NAMALWA (cell line): ENCODE measurements at places on chromosomes 7 and 10.
A peak's percentile ranks its signal among the peaks of the same experiment; 100 is the strongest.

GRCh38 chr7:117158941-117159697 is 163.7 kb downstream of the WNT2 start:
- no peak for DNase-seq

DNA sequence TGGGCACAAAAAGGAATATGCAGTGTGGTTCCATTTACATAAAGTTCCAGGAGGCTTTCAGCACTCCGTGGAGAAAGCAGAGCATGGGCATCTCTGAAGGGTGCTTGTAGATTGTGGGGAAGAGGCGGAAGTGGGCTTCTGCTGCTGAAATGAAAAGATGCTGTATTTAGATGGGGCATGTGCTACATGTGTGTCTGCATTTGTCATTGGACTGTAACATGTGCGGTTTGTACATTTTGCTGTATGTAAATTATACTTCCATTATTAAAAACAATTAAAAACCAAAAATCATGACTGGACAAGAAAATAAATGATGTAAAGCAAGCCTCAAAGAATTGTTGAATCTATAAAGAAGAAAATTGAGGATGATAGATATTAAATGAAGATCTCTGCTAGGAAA is 334.0 kb downstream of the WDR37 start:
- no peak for DNase-seq

GRCh38 chr7:29140873-29141468 is 5.4 kb downstream of the CPVL start:
- no peak for DNase-seq

- no peak for DNase-seq
Observed at GRCh38 chr10:1674501-1674900, 62.8 kb downstream of the ADARB2 start.

- no peak for DNase-seq
Observed at GRCh38 chr7:13036256-13036780, 348.9 kb downstream of the ARL4A start.

- peak; percentile 43 for DNase-seq
Observed at GRCh38 chr7:50367100-50367499, 62.6 kb downstream of the IKZF1 start.

GRCh38 chr7:151677581-151678226 is 158.0 kb upstream of the RHEB start:
- DNase-seq, result peak; percentile 9

GRCh38 chr7:105776068-105776790 is 100.2 kb downstream of the ATXN7L1 start:
- no peak for DNase-seq

DNA sequence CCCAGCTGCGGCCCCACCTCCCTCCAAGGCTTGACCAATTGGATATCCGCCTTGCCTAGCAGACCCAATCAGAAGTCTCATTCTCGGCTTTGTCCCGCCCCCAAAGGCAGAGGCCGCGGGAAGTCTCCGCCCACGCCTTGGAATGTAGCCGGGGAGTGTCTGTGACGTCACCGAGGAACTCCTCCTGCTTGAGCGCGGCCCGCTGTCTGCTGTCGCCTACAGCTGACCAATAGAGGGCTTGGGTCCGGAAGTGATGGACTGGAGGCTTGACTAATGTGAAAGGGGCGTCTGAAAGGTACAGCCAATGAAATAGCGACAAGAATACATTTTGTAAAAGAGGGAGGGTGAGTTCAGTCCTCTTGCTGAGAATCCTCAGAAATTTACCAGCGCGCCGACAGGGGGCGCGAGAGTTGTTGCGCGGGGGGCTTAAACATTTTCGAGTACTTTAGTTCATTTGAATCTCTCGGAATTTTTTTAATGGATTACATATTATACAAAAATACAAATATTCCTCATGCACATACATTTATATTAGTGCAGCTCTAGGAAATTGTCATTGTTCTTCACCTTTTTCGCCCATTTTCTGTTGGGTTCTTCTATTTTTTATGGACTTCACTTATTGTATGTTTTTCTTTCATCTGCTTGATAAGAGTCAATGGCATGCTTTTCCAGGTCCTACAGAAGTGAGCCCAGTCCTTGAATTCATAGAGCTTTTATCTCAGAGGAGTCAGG is 376 bp upstream of the CREB3L2 start:
- DNase-seq, result peak; percentile 100

DNA sequence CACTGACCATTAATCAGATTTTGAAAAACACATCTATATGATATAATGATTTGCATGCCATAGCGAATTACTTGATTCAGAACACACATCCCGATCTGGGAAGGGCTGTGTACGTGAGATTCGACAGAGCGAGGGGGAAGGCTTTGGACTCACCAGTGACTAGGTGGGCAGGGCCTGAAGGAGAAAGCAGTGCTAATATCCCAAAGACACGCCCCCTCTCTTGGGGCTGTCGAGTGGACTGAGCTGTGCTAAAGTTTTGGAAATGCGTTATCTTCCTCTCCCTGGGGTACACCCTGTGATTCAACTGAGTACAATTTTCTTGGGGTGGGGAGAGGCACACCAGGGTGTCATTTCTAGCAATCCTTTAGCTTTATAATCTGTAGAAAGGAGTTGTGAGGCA is 1.8 kb downstream of the LRRC17 start:
- no peak for DNase-seq

DNA sequence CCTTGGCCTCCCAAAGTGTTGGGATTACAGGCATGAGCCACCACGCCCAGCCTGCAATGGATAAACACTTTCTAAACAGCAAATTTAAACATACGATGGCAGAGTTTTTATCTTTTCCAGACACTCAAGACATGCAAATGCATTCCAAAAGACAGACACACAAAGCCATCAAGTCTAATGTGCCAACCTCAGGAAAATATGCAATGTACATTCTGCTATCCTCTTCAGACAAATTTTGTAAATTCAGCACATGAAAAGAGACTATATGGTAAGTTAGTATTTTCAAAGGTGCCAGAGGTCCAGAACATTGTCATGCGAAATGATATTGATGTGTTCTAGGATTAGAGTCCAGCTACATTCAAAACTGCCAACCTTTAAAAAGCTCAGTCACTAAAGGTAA is 19.8 kb downstream of the HACD1 start:
- no peak for DNase-seq

DNA sequence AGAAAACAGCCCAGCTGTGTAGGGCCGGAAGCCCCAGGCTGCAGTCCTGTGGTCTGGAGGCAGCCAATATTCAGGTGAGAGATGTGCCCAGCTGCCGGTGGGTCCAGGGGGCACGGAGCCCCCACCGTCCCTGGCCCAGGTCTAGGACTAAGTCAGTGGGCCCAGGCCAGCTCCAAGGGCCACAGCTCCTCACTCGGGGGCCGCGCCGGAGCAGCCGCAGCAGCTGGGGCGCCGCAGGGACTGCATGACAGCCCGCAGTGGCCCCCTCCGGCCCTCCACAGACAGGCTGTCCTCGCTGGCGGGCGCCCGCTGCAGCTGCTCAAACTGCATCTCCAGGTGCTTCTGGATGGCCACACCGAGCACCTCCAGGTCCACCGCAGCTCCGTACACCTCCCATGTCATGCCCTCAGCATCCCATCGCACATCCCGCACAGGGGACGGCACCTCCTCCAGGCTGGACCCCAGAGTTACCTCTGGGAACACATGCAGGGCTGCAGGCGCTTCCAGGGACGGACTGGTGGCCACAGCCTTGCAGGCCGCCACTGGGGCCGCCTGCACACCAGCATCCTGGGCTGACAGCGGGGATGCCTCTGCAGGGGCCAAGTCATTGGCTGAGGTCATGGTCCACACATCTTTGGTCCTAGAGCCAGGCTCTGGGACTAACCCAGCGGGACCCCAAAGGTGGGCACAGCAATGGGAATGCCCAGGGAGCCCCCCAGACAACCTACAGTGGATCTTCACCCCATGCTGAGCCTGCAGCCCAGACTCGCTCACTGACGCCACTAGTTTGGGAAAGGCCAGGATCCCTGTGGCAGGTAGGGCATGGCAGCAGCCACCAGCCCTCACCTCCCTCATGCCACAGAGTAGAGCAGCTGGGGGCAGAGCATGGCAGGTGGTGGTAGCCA is 7.0 kb downstream of the GPRIN2 start:
- no peak for DNase-seq

- no peak for DNase-seq
Observed at GRCh38 chr7:29641651-29642050, 78.0 kb downstream of the PRR15 start.

GRCh38 chr7:141369422-141369821 is 181.8 kb upstream of the AGK start:
- no peak for DNase-seq

- DNase-seq, result no peak
Observed at GRCh38 chr10:114286921-114287320, 47.9 kb downstream of the VWA2 start.

DNA sequence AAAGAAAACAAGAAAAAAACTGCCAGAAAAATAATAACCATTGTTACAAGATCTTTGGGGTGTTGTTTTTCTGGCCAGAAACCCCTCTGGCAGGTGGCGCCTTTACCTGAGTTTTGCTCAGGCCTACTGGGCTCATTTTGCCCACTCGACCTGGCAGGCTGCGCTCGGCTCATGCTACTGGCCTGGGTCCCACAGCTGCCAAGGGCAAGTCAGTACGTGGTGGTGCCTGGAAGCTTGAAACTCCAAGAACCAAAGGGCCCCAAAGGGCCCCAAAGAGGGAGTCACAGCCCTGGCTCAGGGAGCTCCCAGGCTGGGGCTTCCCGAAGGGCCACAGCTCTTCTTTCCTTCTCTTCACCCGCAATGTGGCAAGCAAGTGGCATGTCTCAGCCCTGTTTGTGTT is 42.7 kb downstream of the CACUL1 start:
- no peak for DNase-seq

DNA sequence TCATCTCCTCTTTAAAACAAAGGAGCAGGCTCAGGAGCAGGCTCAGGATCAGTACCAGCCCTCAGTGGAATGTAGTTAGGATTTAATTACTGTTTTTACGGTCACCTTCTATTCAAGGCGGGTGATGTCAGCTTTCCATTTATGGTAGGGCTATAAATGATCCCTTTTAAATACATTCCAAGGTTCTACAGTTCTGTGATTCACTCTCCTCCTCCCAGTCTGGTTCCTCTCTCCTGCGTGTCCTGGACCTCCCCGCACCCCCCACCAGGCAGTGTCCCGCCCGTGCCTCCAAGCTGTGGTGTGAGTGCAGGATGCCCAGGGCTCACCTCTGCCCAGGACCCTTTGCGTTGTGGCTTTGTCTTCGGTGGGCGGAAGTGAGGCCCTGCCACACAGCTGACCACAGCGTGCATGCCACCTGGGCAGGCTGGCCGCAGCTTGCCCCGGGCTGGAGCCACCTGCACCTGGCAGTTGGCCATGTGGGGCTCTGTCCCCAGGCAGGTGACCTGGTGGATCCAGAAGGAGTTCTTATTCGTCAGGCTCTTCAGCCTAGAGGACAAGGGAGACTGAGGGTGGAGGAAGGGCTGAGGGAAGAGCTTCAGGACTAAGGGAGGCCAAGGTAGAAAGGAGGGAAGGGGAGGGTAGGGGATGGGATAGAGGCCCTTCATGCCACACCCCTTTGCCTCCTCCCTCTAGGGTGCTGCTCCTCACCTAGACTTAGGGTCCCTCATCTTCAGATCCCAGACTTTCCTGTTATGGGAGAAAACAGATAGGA is 9.1 kb downstream of the LOXL4 start:
- no peak for DNase-seq

DNA sequence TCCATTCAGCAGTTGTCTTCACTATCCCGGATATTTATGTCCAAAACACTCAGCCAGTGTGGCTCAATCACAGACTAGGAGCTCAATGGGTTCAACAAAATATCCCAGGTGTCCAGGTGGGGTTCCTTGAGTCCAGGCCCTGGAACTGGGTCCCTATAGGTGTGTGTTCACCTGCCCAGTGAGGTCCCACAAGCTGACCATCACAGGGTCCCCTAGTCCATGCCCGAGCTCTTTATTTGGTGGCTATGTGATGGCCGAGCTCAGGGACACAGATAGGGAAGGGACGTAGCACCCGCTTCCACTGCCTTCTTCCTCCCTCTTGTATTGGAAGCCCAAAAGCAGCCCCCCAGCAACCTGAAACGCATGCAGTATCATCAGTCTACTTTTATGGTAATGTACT is 78.9 kb upstream of the DDC start:
- DNase-seq, result no peak

DNA sequence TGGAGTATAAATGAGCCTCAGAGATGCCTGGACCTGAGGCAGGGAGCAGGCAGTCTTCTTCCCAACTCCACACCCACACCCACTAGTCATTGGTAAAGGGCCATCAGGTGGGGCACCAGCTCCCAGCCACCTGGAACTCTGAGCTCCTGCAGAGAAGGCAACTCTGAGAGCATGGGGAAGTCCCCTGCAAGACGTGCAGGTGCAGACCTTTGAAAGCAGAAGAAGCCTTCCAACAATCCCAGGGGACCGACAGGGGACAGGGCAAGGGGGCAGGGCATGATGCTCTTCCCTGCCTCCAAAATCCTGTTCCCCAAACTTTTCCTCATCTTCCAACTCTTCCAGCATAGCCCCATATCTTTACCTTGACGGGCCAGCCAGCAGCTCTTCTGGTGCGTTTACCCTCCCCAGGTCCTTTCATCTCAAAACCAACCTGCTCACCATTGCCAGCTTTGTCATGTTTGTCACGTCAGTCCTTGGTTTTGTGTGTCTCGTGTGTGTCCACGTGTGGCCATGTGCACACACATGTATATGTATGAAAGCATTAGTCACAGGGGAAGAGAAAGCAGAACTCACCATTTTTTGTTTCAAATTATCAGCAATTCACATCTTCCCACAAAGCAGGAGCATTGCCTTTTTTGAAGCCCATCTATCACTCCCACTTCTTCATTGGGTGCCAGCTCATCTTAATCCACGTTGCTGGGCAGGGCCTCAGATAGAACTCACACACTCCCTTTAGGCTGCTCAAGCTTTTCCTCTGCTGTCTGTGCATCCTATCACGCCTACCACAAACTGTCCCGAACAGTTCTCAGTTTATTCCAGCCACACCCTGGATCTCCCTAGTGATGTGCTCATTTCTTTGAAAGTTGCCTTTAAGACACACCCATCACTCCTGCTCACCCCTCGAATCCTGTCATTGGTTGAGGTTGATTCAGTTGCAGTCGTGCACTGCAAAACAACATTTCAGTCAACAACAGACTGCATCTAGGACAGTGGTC is 41.0 kb upstream of the AMPH start:
- DNase-seq, result peak; percentile 38

DNA sequence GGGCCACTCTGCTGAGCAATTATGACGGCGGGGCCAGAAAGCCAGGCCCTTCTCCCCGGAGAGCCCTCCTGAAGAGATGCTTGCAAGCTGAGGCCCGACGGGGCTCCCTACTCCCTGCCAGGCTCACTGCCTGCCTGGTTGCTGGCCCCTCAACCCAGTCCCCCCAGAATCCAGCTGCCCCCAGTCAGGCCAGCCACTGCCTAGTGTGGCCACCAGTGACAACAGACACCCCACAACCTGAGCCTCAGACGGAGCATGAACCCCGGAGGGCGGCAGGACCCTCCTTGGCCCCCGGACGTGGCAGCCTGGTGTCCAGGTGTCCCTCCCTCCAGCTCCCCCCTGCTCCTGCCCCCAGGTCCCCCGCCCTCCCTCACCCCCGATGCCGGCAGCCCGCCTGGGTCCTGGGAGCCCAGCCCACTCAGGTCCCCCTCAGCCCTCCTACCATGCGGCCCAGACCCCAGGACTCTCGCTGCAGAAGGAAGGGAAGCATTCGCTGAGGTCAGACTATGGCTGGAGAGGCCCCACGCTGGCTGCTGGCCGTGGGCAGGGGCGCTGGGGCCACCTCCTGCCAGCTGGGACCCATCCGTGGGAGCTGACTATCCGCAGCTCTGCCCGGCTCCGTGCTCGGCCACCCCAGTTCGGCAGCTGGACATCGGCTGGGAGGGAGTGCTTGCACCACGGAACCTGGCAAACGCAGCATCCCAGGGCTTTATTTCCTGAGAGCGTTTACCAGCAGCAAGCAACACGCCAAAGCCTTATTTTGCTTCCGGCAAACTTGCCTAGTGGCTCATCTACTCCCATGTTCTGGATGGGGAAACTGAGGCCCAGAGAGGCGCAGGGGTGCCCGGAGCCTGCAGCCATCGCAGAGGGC is 89.8 kb downstream of the UNCX start:
- DNase-seq, result no peak

GRCh38 chr10:13678101-13678843 is 91.5 kb downstream of the PRPF18 start:
- no peak for DNase-seq
